A549 treated with ZK216348 at 1 μM for 4 hours (cell line): ENCODE measurements at places on chromosomes 3 and 15. TPM values are rescaled to one million over a fixed set of nuclear protein-coding genes. Genes with fewer than 3 reads are reported as not detected.

GOLGA8R gene
- 0.14 to 0.34 TPM (median 0.24 TPM) in 5 replicates for total RNA-seq

COL6A5 gene
- not detected in 5 replicates for total RNA-seq

CATSPER2 gene
- total RNA-seq, result 0.41 to 2.0 TPM (median 0.58 TPM) in 5 replicates

RNF111 gene
- 20.4 to 34.0 TPM (median 24.8 TPM) in 5 replicates for total RNA-seq
